ENCODE measurements at places on chromosomes 6 and 20. TPM values are rescaled to one million over a fixed set of nuclear protein-coding genes. Genes with fewer than 3 reads are reported as not detected.

- no peak for DNase-seq
These were observed 115.9 kb upstream of the ARMC2 start for GRCh38 chr6:108732091-108732870.

- no peak for DNase-seq
These were observed 44.9 kb upstream of the MTRF1L start for GRCh38 chr6:153047386-153047785.

DNA sequence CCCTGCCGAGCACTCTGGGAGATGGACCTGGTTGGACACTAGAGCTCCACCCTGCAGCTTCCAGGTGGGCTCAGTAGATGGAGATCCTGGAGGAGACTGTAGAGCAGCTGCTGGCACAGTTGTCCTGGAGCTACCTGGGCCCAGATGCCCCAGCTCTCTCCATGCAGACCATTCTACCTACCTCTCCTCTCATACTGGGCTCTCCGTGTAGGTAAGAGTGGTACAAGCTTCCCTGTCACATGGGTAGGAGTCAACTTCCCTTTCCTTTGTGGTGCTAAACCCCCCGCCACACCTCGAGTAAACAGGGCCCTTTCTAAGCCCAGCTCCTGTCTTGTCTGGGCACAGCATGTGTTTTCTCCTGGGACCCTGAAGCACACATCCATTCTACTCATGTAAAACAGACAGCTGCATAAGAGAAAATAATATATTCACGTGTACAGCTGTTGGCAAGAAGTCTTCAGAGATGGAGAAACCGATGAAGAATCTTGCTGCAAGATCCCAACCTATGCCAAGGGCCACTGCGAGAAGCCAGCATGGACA lies 108.1 kb upstream of the DUSP22 start:
- no peak for DNase-seq

Gene DZANK1
- 2.0 TPM for polyA plus RNA-seq

Gene CDH22
- polyA plus RNA-seq: not detected

Gene FOXQ1
- polyA plus RNA-seq: 0.31 TPM

Gene ZNF512B
- 6.0 TPM for polyA plus RNA-seq

Gene GRM1
- polyA plus RNA-seq: 0.01 TPM

Gene FABP7
- not detected for polyA plus RNA-seq

Gene POPDC3
- 18.9 TPM for polyA plus RNA-seq

Gene DDR1
- 10.6 TPM for polyA plus RNA-seq

Data from BJ (cell line).